Stimulated activated CD4-positive, alpha-beta T cell treated with anti-CD3 and anti-CD28 coated beads, Interleukin-12 subunit alpha, Interleukin-12 subunit beta, amount 100 ng/mL, for 4 hours (primary cell): ENCODE measurements at places on chromosomes 4 and X.

GRCh38 chr4:152304220-152304619, 231.7 kb downstream of the FBXW7 start:
- no peak for DNase-seq

DNA sequence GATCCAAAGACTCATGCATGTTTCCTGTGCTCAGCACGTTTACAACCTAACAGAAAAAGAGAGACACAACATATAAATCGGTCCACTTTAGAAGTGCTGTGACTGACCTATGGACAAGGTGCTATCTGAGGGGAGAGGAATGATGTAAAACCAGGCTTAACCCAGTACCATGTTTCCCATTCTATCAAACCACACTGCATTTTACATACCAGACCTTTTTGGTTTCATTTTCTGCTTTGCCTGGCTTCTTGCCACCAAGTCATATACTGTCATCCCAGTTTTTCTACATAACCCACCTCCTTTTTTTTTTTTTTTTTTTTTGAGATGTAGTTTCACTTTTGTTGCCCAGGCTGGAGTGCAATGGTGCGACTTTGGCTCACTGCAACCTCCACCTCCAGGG, 82.2 kb downstream of the KLF8 start:
- DNase-seq = no peak

- no peak for DNase-seq
These were observed 13.5 kb downstream of the TIMP1 start for GRCh38 chrX:47595716-47596251.

GRCh38 chrX:67922966-67923365, 379.1 kb downstream of the AR start:
- no peak for DNase-seq

DNA sequence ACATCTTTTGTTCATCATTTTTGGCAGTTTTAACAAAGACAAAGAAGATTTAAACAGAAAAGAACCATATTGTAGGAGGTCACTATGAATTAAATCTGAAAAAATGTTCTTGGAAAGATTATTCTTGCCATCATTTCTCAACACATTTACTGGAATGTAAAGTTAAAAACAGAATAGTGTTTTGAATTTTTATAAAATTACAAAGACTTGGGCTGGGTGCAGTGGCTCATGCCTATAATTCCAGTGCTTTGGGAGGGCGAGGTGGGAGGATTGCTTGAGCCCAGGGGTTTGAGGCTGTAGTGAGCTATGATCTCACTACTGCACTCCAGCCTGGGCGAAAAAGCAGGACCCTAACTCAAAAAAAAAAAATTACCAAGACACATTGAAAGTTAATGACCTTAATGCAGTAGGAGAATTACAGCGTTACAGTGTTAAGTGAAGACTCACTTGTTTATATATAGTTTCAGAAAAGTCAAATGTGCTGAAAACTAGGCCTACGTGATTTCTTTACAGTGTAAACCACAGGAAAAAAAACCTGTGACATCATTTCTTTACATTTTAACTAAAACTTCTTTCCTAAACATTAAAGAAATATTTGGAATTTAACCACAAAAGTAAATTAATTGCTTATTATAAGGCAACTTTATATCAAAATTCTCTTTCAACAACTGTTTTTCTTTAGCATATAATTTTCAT, 7.9 kb downstream of the FAM13A start:
- DNase-seq = no peak

GRCh38 chrX:98350940-98351339, 1467.2 kb downstream of the RPA4 start:
- no peak for DNase-seq

- no peak for DNase-seq
These were observed 99.8 kb upstream of the RAI2 start for GRCh38 chrX:17960891-17961290.

DNA sequence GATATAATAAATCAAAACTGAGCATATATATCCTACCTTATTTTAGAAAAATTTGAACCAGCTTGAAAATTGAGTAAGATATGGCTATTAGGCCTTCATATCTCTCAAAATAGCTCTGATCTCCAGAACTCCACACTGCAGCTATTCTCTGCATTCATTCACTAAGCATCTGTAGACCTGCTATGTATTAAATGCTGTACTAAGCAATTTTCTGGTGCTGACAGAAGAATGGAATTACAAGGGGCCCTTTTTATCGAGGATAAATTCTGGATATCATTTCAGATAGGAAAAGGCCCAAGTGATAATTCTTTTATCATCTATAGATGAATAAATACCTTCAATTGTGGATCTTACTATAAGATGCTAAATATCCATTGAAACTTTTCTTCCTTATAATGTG, 1.9 kb downstream of the THAP6 start:
- DNase-seq = no peak

DNA sequence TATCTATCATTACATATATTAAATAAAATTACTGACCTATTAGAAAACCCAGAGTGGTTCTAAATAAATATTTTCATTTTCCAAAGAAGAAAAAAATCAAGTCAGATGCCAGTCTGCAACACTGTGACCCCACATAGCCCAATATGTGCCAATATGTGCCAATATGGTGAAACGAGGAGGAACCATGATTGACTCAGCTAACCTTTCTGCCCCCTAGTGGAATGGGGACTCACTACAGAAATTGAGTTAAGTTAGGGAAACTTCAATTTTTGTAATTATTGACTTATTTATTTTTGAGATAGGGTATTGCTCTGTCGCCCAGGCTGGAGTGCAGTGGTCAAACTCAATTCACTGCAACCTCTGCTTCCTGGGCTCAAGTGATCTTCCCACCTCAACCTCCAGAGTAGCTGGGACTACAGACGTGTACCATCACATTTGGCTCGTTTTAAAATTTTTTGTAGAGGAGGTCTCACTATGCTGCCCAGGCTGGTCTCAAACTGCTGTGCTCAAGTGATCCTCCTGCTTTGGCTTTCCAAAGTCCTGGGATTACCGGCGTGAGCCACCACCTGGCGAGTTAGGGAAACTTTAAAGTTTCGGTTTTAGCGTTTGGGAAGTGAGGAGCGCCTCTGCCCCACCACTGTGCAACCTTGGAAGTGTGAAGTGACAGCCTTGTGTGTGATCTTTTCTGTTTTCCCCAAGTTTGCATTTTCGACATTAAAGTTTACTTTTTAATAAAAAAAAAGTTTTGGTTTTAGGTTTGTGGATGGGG, 116.8 kb upstream of the SHISA3 start:
- DNase-seq = no peak

- no peak for DNase-seq
These were observed 176.4 kb downstream of the IL1RAPL2 start for GRCh38 chrX:104742355-104742754.

DNA sequence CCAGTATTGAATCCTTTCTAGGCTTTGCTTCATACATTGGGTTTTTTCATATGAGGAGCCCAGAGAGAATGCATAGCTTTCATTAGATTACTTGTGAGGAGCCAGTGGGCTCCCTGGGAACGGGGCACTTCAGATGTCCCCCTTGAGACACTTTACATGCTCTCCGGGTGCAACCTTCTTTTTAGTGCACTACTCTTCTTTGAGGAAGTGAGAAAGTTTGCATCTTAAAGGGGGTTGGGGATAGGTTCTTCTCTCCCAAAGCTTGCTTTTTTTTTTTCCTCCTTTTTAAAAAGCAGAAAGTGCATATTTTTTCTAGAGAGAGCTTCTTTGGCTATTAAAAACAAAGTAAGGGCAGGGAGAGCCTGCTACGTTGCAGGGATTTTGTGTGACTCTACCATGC, 4.3 kb downstream of the HADH start:
- DNase-seq = no peak

GRCh38 chrX:128365492-128365891, 313.3 kb upstream of the ACTRT1 start:
- no peak for DNase-seq

DNA sequence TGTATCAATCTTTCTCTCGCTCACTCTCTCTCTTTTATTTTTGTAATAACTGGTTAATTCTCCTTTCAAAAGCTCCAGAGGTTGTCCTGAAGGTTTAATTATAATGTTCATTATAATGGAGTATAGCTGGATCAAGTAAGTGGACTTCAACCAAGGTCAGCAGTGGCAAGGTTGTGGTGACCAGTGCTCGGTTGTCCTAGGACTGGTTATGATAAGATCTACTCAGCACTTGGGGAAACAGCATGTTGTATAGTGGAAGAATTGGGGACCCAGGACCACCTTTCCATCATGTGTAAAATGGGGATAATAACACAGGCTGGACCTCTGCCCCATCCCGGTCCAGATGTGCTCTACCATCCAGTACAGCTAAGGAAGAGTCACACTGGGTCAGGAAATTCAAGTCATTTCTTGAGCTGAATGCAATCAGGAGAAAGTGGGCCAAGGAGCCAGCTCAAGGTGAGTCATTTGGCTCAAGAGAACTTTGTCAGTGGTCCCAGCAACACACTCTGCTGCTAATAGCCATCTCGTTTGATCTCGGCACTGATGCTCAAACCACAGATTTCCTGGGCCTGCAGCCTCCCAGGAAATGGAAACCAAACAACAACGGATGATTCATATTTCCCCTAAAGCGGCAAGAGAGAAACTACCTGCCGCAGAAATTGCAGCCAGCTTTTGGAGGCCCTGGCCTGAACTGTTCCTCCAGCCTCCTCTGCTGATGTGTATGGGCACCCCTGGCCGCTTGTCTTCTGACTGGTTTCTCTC, 123.6 kb upstream of the RBPJ start:
- peak; percentile 49 for DNase-seq

GRCh38 chrX:18888281-18888680, 95.6 kb downstream of the PHKA2 start:
- DNase-seq = no peak

DNA sequence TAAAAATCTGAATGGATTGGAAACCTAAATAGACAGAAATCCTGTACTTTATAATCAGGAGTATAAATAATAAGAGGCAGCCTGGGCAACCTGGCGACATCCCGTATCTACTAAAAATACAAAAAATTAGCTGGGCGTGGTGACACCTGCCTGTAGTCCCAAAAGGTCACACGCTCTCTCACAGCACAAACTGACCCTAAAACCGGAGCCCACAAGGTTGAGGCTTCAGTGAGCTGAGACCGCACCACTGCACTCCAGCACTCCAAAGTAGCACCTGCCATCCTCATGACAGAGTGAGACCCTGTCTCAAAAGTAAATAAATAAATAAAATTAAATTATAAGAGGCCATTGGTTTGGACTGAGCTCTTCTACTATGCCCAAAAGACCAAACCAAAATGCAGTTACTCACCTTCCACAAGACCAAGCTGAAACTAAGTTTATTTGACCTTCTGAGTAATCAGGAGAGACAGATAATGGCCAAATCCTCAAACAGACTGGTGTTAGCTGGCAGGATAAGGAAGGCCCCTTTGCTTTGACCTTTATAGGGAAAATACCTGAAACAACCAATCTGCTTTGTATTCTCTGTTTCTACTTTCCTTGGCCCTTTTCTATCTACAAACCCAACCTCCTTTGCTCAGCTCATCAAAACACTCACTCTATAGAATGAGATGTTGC, 3.2 kb upstream of the GRSF1 start:
- DNase-seq = no peak

DNA sequence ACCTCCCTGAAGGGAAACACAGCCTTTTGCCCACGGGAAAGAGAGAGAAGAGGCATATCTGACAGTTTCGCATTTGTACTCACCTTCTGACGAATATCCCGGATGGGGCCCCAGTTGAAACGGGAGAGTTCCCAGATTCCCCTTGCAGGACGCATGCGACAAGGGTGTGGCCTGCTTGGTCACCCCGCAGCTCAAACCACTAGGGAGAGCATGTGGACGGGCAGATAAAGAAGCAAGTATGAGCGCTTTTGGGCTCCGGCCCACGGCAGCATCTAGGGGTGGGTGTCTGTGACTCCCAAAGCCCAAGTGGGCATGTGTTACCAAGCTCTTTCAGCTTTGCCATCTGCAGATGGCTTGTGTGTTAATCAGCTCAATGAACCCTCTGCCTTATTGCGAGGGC, 70.1 kb upstream of the MED14 start:
- no peak for DNase-seq

GRCh38 chrX:97756879-97757278, 873.2 kb downstream of the RPA4 start:
- no peak for DNase-seq

- no peak for DNase-seq
These were observed 825.6 kb downstream of the PCDH7 start for GRCh38 chr4:31545755-31546154.

- DNase-seq = peak; percentile 29
These were observed 56.6 kb downstream of the TMEM131L start for GRCh38 chr4:153522802-153523094.

DNA sequence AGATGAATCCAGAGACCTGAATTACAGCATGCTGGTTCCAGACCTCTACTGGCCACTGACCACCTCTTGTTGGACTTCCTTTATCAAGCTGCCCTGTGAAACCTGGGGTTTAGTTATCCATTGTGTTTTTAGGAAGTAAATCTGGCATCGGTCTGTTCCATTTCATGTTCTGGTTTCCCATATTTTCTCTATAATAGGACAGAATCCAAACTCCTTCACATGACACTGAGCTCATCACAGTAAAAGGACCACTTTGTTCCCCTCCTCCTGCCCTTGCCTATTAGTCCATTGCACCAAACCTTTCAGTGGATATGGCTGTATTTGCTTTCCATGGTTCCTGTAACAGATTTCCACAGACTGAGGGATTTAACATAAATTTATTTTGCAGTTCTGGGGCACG, 4.0 kb downstream of the MFAP3L start:
- no peak for DNase-seq

DNA sequence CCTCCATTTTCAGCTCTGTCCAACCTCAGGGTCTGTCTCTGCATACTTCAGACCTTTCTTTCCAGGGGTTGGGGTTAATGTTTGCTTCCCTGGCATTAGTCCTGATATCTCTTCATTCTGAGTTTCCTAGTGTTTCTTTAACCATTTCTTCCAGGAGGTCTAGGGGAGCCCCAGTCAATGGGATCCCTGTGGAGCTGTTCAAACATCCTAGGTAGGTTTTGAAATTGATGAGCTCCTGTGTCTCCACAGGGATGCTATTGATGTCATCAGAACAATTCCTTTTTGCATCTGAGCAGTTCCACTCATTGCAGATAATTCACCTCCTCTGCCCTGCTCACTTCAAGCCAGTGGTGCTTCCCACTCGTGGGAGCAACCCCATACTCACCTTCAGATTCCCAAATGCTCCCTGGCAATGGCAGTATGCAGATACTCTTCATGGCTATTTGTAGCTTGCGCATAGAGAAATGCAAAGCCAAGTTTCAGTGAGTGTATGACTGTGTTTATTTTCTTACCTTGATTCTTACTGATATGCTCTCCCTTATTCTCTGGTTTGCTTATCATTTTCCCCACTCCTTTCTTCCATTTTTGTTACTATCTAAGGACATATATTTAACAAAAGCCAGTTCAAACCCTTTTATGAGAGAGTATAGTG, 33.7 kb upstream of the LIMCH1 start:
- DNase-seq = no peak
